Skin of body (tissue), 3 donors: ENCODE measurements at places on chromosomes 7 and 10. TPM values are rescaled to one million over a fixed set of nuclear protein-coding genes. Genes with fewer than 3 reads are reported as not detected.

The OR2A12 gene
- not detected for total RNA-seq

The CRTAC1 gene
- 3.2 TPM for total RNA-seq

The TFPI2 gene
- total RNA-seq = 0.89 TPM

The TECPR1 gene
- 8.3 TPM for total RNA-seq

The TUBAL3 gene
- 0.20 TPM for total RNA-seq

DNA sequence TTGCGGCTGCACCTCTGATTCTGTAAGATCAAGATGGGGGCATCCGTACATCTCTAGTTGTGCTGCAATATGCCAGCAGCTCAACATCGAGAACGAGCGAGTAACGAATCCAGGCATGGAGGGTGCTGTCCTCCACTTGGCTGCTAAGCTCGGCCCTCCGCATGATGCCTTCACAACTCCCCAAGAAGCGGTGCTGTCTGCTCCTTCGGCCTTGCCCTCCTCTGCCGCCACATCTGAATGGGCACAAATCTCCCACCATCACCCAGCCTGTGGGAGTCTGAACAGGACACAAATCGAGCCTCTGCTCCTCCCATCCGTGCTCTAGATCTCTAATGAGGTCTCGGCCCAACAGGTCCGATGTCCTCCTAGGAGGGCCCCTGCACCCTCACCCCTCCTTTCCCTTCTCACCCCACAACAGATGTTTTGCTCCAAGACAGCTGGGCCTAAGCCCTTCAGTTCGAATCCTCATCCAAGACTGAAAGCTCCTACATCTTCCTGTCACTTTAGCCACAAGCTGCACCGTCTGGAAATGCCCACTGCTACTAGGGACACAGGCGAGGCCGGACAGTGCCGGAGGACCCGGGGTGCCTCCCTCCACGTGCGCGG is 86.7 kb downstream of the ZNF33B start:
- DNase-seq = no peak

DNA sequence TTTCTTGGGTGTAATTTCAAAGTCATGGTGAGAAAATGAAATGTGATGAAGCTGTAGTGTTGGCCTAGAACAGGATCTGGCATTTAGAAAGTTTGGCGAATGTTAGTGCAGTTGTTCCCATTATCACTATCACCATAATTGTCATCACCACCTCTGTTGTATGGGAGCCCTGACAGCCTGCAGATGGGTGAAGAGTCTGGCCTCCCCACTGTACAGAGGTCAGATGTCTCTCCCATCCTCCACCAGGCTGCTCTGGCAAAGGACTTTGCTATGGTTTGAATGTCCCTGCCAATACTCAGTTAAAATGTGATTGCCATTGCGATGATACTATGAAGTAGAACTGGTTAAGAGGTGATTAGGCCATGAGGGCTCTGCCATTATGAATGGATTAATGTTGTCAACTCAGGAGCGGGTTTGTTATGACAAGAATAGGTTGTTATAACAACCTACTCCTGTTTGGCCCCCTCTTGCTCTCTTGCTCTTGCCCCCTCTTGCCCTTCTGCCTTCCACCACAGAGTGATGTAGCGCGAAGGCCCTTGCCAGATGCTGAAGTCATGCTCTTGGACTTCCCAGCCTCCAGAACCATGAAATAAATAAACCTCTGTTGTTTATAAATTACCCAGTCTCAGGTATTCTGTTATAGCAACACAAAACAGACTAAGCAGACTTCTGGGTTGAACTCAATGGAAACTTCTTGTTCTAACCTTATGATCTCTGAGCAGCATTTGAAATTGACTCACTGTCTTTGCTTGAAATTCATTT is 90.0 kb downstream of the GRK5 start:
- no peak for DNase-seq

GRCh38 chr7:28477041-28477442 is 64.7 kb downstream of the CREB5 start:
- no peak for DNase-seq

DNA sequence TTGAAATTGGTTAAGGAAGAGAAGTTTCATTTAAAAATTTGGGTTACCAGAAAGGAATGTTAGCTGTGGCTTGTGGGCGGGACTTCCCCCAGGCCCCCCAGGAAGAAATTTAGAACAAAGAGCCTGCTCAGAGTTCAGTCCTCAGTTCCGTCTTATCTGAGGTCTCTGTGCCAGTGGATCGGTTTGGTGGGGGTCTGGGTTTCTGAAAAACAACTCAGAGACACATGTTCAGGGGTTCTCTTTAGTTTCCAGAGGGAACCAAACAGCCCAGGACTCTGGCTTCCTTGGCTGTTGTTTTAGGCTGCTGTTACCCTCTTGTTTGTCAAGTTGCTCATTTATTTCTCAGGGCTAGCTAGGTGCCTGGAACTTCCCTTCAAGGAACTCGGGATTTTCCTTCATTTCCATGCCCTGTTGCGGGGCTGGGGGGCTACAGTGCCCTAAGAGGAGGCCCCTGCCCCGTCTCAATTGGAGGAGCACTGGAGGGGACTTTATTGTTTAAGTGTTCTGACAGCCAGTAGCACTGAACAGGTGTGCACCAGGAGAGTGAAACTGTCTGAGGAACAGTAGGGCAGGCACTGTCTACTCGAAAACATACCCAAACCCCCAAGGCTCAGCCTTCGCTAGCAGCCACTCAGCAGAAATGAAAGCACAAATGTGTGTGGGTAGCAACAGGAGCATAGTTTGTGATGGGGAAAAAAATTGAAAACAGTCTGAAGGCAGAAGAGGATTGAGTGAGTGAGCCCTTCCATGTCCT is 59.9 kb downstream of the ALOX5 start:
- DNase-seq = no peak
